Stimulated activated CD8-positive, alpha-beta memory T cell treated with anti-CD3 and anti-CD28 coated beads, Interleukin-4, amount 100 ng/mL, for 4 hours (primary cell): ENCODE measurements at places on chromosomes 13 and 19.
A peak's percentile ranks its signal among the peaks of the same experiment; 100 is the strongest.

GRCh38 chr13:36068566-36068965 lies 62.6 kb downstream of the DCLK1 start:
- DNase-seq, result no peak

DNA sequence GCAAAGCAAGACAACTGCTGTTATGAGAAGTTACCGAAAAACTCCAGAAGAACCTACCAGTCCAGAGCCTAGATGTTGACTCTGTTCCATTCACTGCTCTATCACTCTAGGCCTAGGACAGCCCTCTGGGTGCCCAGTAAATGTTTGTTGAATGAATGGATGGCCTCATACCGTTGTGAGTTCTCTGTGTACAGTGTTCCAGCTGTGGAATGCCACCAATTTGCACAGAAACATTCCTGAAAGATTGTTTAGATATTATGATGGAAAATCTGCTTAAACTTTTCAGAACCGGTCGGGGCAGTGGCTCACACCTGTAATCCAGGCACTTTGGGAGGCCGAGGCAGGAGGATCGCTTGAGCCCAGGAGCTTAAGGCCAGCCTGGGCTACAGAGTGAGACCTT lies 1.3 kb upstream of the FBL start:
- DNase-seq, result no peak

DNA sequence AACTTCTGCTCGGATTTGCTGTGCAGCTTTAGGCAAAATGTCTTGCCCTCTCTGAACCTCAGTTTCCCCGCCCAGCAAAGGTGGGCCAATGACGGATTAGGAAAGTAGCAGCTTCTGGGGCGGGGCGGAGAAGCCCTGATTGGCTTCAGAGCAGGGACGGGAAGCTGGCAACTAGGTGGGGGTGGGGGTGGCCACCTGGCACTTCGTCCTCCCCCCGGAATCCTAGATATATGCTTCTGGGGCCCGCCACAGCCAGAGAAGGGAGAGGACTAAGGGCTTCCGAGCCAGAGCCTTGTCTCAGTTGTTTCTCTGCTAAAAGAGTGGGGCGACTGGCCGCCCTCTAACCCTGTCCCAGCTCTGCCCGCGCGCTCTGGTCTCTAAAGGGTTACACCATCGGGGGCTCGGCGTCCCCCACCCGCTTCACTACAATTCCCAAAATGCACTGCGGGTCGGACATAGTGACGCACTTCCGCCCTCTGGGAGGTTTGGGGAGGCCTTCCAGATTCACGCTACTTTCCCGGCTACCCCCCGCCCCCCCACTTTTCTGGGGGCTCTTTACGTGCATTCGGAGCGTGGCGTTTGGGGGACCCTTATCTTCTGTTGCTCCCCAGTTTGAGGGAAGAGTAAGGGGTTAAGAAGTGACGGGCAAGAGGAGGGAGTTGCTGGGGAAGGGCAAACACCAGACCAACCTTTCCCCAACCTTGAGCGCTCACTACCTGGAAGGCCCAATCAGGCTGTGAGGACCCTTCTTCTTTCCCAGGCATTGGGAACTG lies 672 bp upstream of the IRF2BP1 start:
- peak; percentile 72 for DNase-seq

DNA sequence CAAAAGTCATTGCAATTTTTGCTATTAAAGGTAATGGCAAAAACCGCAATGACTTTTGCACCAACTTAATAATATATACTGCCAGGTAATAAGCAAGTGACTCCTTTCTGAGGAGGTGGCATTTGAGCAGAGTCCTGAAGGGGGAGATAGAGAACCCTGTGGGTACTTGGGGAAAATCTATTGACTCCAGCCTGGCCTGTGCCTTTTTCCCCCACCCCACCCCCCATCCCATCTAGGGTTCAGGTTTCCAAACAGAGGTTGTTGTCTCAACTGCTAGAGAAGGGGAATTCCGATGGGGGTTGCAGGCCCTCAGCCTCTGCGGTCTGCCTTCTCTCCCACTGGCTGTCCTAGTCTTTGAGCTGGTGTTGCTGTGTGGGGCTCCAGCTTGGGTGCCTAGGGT lies 11.5 kb downstream of the S1PR2 start:
- DNase-seq, result no peak

DNA sequence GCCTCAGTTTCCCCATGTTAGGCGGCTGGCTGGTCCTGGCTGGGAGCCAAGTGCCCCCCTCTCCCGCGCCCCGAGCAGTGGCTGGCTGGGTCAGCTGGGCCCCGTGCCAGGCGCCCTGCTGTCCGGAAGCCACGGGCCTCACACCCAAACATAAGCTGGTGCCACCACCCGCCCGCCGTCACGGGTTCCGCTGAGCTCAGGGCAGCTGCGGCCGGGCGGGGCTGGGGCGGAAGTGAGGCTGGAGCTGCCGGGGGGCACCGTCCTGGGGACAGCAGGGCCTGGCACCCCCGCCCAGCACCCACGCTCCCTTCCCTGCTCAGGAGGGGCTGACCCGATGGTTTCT lies 19.3 kb downstream of the HCN2 start:
- no peak for DNase-seq

DNA sequence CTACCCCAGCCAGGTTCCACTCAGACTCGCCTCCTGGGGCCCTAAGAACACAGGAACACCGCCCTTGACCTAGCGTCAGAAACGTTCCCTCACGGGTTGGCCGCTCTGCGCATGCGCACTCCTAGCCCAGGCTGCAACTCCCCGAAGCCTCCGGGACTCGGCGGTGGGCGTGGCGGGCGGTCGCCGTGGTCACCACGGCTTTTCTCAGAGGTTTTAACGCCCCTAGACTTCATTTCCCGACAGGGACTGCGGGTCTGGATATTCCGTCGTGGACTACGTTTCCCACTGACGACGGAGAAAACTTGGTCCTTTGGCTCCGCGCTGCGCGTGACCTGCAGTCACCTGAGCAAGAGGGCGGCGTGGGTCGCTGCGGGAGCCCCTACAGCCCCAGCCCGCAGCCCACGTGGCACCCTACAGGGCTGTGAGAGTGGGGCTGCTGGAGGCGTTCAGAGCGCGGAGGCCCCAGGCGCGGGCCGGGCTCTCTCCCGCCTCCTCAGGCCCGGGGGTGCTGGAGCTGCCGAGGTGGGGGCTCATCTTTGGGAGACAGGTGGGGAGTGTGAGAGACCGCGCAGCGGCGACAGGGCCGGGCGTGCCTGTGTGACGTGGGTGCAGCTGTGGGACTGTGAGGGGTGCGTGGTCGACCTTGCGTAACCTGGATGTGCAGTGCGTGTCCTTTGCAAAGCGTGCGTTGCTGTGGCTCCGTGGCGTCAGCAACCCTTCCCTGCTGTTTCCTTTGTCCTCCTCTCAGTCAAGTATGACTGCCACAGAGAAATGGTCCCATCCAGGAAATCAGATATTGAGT lies 38.0 kb upstream of the ZNF573 start:
- DNase-seq, result no peak

GRCh38 chr19:33297401-33298145 lies 4.8 kb downstream of the CEBPA start:
- no peak for DNase-seq

- no peak for DNase-seq
These were observed 55.3 kb downstream of the SUCLA2 start for GRCh38 chr13:47945738-47946137.

- DNase-seq, result no peak
These were observed 489 bp upstream of the ZNF653 start for GRCh38 chr19:11506101-11506555.

DNA sequence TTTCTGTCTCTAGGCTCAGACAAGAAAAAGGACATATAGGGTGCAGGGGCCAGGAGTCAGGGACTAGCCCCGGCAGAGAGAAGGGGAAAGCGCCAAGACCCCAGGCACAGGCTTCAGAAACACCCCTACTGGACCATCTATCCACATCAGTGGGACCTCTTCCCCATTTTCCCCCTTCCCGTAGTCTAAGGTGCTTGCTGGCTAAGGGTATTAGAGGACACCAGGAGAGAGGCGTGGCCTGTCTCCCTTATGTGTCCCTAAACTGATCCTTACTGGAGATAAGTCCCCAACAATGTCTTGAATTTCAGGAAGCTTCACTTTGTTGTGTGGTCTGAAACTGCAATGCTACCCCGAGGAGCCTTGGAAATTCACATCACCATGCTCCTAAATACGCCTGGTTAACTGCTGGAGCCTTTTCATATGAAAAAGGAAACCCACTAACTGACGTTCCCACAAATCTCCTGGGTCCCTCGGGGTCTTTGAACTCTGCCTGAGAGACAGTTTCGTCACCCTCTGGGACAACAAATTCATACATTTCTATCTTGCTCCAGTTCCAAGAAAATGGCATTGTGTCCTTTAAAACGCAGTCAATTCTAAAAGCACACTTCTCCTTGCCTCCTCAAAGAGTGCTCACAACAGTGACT lies 197.7 kb downstream of the COL4A1 start:
- no peak for DNase-seq

GRCh38 chr13:20400774-20401173 lies 124.9 kb downstream of the CRYL1 start:
- no peak for DNase-seq

DNA sequence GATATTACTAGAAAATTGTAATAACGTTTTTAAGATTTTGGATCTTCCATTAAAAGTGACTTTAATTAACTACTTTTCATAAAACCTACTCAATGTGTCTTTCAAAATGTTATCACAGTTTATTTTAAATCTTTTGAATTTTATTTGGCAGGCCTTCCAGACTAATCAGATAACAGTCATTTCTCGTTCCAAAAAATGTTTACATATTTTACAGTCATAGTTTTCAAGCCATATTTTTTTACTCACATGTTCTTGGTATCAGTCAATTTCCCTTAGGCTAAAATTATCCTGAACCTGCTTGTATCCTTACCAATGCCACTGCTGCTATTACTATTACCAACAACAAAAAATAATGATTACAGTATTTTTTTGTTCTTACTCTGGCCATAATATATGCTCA lies 1783.5 kb downstream of the SLITRK5 start:
- DNase-seq, result no peak

GRCh38 chr19:18029617-18030338 lies 21.8 kb downstream of the ARRDC2 start:
- DNase-seq, result no peak

DNA sequence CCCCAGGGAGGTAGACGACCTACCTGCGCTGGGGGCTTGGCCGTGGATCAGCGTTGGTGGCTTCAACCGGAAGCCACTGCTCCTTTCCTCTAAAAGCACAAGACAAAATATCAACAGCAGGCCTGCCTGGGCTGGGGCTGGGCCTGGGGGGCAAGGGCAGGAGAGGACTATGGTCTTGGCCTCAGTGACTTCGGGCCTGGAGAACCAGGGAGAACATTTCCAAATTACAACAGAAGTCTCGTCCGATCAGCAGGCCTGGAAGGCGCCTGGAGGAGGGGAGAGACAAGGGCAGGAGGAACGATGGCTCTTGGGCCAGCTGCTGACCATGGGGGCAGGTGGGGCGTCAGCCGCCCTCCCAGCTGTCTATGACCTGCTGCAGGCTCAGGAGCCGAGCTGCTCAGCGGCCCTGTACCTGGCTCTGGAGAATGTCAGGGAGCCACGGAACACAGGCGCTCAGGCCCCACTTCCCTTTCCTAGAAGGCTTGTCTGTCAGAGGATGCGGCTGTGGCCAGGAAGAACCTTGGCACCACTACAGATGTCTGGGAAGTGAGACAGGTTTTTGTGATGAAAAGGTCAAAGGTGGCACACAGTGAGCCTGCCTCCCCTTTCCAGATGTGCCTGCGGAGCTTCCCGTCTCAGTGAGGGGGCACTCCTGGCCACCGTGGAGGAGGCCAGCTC lies 19.5 kb downstream of the CAPS start:
- DNase-seq, result no peak

- DNase-seq, result peak; percentile 83
These were observed 603 bp downstream of the RFX1 start for GRCh38 chr19:14005349-14006084.

GRCh38 chr13:24056616-24057137 lies 103.8 kb upstream of the SPATA13 start:
- no peak for DNase-seq

- no peak for DNase-seq
These were observed 90.5 kb downstream of the STARD13 start for GRCh38 chr13:33194820-33195692.

- no peak for DNase-seq
These were observed 26.4 kb upstream of the DPP9 start for GRCh38 chr19:4749870-4750590.

GRCh38 chr13:93794197-93794885 lies 567.7 kb downstream of the GPC6 start:
- DNase-seq, result no peak

DNA sequence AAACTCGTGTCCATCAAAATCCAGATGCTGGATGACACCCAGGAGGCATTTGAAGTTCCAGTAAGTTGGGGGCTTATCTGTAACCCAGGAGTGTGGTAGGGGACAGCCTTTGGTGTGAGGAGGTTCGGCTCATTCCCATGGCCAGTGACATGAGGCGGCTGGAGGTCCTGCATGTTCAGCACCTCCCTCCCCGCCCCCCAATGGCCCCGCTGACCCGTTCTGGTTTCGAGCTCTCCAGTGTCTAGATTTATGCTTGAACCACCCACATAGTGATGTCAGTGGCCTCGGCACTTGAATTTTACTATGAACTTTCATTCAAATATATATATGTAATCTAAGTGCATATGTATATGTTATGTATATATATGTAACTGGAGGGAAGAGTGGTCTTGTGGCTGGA lies 36.3 kb upstream of the RNF113B start:
- DNase-seq, result no peak

DNA sequence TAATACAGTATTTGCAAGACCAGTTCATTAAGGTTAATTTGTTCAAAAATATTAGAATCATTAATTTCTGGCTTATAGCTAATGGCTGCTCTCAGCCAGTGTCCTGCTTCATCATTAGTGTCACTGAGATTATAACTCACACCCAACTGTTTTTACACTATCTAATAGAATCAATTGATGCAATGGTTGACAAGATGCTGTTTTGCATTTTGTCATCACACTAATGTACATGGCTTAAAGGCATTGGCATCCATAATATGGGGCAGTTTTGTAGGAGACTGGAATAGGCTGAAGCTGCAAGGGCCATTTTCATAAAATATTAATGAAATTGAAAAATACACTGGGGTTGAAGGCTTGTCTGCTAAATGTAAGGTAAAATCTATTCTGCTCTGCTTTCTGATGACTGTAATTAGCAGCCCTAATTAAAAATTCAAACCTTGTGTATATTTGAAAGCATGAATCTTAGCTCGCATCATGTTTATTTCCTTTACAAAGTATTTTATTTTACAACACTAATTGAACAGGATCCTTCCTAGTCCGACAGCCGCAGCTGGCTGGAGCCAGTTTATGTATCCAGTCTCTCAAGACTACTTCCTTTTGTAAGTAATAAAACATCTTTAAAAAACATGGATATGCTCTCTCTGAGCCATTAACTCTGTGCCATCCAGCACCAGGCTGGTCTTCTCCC lies 296.7 kb downstream of the POU4F1 start:
- no peak for DNase-seq

DNA sequence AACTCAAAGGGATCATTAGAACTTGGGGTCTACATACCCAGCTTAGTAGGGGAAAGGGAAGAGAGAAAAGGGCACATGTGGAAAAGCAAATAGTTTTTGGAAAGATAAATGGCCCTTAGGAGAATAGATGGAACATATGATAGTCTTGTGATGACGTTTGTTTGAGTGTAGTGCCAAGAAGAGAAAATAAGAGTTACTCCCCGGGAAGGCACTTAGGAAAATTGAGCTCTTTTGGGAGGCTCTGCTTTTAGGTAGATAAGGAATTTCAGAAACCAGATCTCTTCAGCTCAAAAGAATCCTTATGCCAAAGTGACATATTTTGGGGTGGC lies 44.8 kb upstream of the SERTM1 start:
- DNase-seq, result no peak
